T follicular helper cell (primary cell): ENCODE measurements at places on chromosomes 1 and 21.

DNA sequence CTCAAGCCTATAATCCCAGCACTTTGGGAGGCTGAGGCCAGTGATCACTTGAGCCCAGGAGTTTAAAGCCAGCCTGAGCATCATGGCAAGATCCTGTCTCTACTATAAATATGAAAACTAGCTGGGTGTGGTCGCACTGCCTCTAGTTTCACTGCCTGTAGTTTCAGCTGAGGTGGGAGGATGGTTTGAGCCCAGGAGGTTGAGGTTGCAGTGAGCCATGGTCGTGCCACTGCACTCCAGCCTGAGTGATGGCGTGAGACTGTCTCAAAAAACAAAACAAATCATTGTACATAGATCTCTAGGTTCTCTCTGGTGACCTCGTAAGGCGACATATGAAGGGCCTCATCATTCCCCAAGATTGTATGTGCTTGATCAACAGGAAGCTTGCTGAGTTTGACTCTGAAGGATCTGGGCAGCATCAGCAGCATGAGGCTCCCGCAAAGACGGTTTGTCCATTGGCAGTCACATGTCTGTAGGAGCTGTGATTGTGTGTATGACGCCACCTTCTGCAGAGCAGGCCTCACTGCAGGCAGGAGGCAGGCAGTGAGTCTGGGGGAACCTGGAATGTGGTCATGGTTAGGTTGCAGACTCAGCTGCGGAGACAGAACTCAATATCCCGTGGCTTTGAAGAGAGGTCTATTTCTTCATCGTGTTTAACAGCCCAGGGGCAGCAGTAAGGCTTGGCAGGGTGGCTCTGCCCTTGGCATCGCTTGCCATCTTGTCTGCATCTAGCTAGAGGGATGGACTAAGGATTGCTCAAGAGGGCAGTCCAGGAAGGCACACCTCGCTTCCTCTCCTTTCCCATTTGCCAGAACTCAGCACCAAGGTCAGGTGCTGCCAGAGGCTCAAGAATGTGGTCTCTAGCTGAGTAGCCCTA lies 14.0 kb downstream of the ATP5PO start:
- no peak for DNase-seq

DNA sequence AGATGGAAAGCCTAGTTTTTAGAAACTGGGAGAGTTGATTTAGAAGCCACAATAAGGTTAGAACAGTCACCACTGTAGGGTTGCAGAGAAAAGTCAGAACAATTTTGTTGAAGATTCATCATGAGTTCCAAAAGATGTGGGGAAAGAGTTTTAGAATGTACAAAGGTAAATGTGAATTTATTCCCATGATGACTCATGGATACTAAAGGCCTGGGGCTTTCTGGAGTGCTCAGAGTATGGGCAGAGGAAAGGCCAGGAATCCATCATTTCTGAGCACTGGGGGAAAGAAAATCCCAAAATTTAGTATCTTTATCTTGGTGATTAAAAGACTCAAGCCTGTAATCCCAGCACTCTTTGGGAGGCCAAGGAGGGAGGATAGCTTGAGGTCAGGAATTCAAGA lies 17.8 kb downstream of the YBX1 start:
- no peak for DNase-seq

GRCh38 chr1:203045821-203046594 lies 19.7 kb downstream of the PPFIA4 start:
- no peak for DNase-seq

DNA sequence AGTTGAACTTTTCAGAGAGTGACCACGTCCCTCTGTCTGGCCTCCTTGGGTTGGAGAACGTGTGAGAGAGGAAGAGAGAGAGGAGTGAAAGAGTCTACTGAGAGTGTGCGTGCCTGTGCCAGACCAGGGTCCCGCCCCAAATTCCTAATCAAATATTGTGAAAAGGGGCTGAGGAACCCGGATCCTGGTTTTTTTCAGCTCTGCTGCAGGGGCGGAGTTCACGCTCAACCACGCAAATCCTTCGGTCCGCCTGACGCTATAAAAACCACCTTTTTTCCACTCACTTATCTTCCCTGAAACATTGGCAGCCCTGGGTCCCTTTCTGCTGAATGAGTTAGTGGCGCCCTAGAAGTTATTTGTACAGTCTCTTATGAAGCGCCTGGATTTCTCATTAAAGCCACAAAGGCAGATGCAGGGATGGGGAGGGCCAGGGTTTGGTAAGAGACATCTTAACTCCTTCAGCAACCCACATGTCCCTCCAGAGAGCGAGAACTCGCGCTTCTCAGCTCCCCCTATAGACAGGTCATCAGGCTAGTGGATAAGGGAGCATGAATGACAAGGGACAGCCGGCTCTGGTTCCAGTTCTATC lies at the start of gene FMOD:
Gene FMOD (minus strand): TSS at position 86 of the 589 bp plus-strand sequence. CDS start 2,852 bp downstream, outside the sequence.
- no peak for DNase-seq

- no peak for DNase-seq
Observed at GRCh38 chr21:33441489-33442477, 38.0 kb downstream of the TMEM50B start.

- no peak for DNase-seq
Observed at GRCh38 chr1:215987092-215987875, 420.2 kb downstream of the KCTD3 start.

- DNase-seq, result no peak
Observed at GRCh38 chr1:41557751-41558455, 73.4 kb upstream of the EDN2 start.

DNA sequence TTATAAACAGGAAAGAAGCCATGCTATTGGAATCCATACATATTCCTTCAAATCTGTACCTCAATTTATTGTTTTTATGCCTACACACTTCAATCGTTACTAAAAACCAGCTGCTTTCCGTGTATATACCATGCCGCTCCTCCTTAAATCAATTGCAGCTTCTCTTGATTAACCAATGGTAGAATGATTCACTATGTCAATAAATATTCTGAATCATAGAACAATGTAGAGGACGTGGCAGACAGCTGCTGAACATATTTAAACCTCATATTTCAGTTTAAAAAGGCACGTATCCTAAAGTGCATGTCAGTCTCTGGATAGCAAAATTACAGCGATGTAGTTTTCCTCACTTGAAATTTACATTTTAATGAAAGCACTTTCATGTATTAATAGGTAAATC lies 100.4 kb downstream of the MRPL39 start:
- DNase-seq, result no peak

GRCh38 chr21:44694776-44695175 lies 2.2 kb upstream of the KRTAP10-12 start:
- DNase-seq, result no peak

GRCh38 chr1:53669621-53670191 lies 69.3 kb downstream of the GLIS1 start:
- DNase-seq, result no peak

- peak; percentile 25 for DNase-seq
Observed at GRCh38 chr1:147890177-147890790, 12.3 kb upstream of the GJA8 start.

DNA sequence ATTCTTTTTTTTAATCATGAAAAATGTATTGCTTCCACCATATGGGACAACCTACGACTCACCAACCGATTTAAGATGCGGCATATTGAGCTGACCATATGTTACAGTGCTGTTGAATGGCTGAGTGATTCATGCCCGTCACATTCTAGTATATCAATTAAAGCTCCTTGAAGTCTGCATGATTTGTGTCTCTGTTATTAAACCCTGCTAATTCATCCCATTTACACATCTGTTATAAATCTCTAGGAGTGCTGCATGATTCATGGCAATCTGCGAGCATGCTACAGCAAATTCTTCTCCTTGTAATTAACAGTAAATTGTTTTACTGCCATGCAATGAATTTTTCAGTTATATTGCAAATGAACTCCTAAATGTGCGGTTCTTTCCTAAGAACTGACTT lies 239.8 kb downstream of the USH2A start:
- no peak for DNase-seq

- DNase-seq, result no peak
Observed at GRCh38 chr21:44896561-44897286, 23.2 kb upstream of the PTTG1IP start.

GRCh38 chr1:190373705-190374336 lies 103.8 kb downstream of the BRINP3 start:
- no peak for DNase-seq

DNA sequence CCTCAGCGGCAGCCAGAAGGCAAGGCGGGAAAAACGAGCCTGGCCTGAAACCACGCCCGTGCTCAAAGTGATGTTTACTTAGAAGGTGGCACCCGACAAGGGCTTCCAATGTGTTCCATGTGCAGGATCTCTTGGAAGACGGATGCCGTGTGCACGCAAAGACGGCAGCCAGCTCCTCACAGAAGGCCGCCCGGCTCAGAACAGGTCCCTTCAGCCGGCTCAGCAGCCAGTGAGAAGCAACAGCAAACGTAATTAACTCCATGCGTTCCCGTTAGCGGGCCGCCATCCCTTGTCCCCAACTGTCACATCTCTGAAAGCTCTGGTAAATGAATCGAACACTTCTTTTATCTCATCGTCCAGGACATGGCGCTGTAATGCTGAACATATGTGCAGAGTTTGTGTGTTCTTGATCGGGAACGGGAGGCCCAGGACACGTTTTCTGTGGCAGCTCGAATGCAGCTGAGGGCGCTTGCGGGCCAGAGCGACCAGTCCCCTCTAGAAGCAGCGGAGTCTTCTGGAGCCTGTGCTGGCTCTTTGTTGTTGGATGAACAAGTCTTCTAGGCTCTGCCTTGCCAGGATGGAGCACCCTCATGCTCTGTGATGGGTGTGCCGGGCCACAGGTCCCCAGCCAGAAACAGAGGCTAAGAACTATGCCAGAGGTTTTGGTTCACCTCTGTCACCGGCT lies 94.6 kb upstream of the ARHGEF16 start:
- no peak for DNase-seq
